Left colon (tissue), 2 donors: ENCODE measurements at places on chromosomes 5 and 9. TPM values are rescaled to one million over a fixed set of nuclear protein-coding genes. Genes with fewer than 3 reads are reported as not detected.

The GPX3 gene
- 106 TPM for total RNA-seq

The PCDHGA6 gene
- total RNA-seq: 1.6 TPM

The MAMDC4 gene
- total RNA-seq: 19.1 TPM

The SEMA5A gene
- 33.8 TPM for total RNA-seq

The NR5A1 gene
- not detected for total RNA-seq

The PCDHB2 gene
- total RNA-seq: 1.1 TPM

The OR1Q1 gene
- total RNA-seq: not detected

The AGGF1 gene
- total RNA-seq: 20.1 TPM

The CCDC152 gene
- total RNA-seq: 0.70 TPM

The SLC6A19 gene
- 72.5 TPM for total RNA-seq

The SWI5 gene
- total RNA-seq: 11.0 TPM

The C9 gene
- not detected for total RNA-seq

The SELENOP gene
- total RNA-seq: 2,399 TPM

The TMEM174 gene
- not detected for total RNA-seq

The MAMDC2 gene
- 4.6 TPM for total RNA-seq

The SPATA31C1 gene
- total RNA-seq: not detected

The WHRN gene
- total RNA-seq: 6.1 TPM
